T-helper 1 cell (primary cell): ENCODE measurements at places on chromosomes 2 and 18.

DNA sequence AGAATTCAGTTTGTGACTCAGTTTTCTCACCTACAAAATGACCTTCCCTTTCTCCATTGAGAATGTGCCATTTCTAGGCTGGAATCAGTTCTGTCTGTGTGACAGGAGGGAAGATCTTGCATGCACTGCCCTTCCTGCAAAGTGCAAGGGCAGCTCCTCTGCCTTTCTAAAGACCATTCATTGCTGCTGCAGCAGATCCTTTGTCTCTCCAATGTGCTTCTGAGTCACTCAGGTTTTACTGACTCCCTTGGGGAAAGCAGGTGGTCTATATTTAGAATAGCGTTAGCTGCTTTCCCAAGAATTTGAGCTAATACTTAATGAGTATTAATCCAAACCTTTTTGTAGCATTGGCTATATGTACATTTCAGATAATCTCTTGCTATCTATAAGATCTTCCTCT lies 62.5 kb downstream of the DAW1 start:
- DNase-seq = no peak

DNA sequence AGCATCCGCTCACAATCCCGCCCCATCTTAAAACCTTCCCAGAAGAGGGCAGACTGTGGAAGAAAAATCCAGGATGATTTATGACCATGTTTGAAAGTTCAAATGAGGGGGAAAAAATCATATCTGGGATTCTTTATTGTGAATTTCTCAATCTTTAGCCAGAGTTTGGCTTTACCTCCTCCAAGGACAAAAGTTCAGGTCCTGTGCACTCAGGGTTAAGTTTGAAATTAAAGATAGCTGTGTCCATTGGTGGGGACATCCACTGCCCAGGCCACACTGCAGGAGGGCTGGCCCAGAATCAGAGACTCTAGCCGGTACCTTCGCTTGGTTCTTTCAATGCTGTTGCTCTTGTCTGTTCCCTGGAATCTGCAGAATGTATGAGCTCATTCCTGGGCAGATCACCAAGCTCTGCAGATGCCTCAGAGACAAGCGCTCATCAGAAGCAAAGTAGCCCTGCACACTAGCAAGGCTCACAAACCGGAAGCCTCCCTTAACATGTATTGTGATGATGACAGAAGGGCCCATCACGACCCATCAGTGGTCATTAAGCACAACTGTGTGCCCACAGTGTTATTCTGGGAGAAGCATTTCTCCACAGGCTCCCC lies 375.3 kb upstream of the KLHL29 start:
- no peak for DNase-seq

DNA sequence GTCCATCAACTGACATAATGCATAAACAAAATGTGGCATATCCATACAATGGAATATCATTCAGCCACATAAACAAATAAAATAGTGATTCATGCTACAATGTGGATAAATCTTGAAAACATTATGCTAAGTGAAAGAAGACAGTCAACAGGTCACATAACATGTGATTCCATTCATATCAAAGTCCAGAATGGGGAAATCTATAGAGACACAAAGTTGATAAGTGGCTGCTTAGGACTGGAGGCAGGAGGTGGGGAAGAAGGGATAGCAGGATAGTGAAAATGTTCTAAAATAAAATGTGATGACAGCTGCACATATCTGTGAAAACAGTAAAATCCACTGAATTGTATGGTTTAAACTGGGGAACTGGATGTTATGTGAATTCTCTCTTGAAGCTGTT lies 18.7 kb downstream of the CFAP53 start:
- no peak for DNase-seq

GRCh38 chr2:1405967-1406366 lies 7.3 kb upstream of the TPO start:
- no peak for DNase-seq
